ENCODE measurements at places on chromosomes 7 and 10.

- peak; percentile 69 for DNase-seq
Measured at GRCh38 chr10:50605269-50605950, 18.3 kb downstream of the SGMS1 start.

GRCh38 chr10:63365976-63366765, 99.6 kb downstream of the JMJD1C start:
- no peak for DNase-seq

GRCh38 chr10:1107679-1108078, 51.5 kb downstream of the WDR37 start:
- DNase-seq = no peak

DNA sequence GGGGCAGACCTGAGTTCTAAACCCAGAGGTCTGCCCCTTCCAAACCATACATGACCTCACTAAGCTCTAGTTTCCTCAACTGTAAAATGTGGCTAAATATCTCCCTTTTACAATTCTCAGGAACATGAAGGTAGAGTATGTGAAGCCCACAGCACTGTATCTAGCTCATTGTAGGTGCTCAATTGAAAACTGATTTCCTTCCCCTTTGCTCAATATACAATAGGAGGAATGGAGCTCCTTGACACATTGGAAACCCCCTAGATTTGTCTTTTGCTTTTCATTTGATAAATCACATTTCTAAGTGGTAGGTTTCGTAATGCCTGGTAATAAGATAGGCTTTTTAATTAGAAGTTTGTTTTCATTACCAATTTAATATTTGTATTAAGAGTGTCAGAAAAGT, 153.3 kb downstream of the ARID5B start:
- DNase-seq = no peak

- no peak for DNase-seq
Measured at GRCh38 chr7:28378574-28379149, 33.7 kb upstream of the CREB5 start.

- DNase-seq = no peak
Measured at GRCh38 chr10:26628395-26628794, 69.1 kb upstream of the PDSS1 start.

DNA sequence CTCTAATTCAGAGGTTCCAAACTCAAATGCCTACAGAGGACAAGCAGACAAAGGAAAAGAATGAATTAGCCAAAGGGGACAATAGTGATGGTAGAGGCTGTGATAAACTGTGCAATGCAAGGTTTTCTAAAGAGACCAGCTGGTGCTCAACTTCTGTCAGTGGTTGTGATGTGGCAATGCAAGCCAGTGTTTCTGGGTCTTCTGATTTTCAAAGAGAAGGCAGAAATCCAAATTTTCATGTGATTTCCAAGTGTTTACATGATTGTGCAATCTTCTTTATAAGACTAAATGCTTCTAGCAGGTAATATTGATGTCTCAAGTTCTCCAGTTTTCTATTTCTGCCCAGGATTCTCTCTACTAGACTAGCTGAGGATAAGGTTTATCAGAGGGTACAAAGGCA, 135.9 kb downstream of the PCDH15 start:
- no peak for DNase-seq

- no peak for DNase-seq
Measured at GRCh38 chr10:76430061-76430645, 998.7 kb downstream of the LRMDA start.

DNA sequence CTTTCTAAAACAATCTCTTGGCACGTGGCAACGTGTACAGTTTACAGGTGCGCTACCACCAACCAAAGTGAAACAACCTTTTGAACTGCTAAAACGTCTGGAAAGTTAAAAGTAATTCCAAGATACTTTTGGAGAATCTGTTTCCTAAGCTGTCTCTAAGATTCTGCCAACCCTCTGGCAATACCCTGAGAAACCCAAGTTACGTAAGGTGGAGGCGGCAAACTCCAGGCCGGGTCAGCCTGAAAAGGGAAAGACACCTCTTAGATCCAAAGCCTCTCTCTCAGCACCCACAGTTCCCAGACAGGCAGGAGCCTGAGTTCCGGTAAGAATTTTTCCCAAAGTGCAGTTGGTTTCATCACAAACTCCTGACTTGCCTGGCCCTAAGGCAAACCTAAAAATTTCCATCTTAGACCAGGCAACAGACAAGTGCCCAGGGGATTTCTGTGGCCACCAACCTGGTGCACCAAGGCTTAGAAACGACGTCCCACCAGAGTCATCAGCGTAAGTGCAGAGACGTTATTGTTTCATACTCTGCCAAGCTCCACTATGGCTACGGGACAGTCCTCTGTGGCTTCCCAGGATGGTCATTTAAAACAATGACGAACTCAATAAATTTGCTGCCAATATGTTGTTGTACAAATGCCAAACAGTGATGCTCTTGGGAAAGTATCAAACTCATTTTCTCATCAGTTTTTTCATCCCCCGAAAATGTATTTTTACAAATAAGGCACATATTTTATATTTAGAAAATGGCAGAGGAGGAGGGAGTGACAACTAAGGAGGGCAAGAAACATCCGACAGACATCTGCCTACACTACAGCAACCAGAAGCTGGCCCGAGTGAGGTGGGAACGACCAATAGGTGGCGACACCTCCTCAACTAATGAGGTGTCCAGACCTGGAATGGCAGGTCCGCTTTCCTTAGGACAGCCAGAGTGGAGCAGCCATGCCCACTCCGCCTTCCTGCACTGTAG, 205.8 kb upstream of the FRMD4A start:
- peak; percentile 25 for DNase-seq

DNA sequence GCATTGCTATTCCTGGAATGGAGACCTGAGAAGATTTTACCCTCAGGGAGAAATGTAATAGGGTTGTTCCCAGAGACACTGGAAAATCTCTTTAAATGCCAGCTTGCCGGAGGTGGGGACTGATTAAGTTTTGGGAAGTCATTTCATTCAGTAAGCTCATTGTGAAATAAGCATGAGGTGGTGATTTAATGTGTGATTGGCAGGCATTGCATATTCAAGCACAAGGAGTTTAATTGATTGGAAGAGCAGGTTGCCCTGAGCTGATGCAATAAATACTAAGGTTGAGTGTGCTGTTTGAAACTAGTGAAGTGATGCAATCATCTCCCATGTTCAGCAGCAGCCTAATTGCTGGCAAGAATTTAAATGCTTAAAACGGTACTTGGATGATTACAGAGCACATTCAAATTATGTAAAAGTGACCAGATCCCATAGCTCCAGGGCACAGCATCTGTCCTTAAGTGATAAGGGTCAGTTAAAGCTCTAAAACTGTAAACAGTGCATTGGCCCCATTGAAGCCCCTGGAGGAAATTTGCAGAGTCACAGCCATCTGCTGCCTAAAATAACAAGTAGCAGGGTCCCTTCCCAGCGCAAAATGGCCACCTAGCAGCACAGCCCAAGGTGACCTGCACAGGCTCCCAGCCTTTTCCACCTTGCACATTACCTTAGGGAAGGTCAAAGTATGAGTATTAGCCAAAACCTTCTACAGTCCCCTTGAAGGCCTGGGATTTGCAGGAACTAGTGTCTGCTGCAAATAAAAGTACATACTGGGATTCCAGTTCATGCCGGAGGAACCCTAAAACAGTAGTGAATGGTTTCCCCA, 92.1 kb downstream of the CCDC71L start:
- no peak for DNase-seq

DNA sequence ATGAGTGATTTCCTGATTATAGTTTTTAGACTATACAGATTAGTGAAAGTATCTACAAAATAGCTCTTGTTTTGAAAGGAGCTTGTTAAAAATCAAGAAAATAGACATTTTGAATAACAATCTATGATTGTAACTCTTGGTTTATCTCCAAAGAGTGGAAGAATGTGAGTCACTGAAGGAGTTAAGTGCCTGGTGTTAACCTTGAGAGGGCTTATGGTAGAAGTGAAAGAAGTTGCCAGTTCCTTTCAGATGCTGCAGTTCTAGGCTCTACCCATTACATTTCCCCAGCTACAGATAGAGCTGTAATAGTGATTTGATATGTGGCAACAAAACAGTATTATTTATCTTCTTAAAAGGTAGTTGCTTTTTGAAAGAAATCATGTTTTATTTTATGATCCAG, 12.7 kb downstream of the NRBF2 start:
- DNase-seq = no peak

DNA sequence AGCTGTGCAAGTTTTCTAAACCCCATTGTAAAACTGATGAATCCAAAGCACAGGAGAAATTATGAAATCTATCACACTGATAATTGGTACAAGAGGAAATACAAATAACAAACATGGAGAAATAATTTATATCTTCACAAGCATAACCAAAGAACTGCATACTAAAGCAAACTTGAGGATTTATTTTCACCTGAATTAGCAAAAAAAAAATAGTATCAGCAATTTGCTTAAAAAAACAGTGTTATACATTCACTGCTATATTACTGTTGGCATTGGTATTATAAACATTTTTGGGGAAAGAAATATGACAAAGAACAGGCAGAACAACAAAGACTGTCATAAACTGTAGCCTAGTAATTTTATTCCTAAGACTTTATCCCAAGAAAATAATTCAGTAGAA, 230.8 kb upstream of the NRP1 start:
- DNase-seq = no peak

GRCh38 chr7:24980534-24981170, 674 bp upstream of the OSBPL3 start:
- DNase-seq = no peak

DNA sequence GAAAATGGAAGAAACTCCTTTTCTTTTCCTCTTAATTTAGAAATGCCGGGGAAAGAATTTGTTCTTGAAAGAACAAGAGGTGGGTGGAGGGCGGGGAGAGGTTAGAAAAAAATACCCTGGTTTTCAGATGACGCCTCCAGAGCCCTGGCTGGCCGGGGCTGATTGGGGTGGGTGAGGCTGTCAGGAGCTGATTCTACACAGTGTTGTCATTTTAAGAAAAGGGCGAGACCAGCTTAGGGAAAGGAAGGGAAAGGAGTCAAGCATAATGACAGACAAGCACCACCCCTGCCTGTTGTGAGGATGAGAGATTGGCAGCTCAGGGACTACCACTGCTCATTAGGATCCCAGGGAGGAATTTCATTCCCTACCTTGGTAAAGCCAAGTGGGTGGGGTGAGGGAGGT, 9.9 kb upstream of the FAM180A start:
- DNase-seq = no peak

GRCh38 chr10:111200505-111201186, 123.8 kb downstream of the ADRA2A start:
- no peak for DNase-seq

DNA sequence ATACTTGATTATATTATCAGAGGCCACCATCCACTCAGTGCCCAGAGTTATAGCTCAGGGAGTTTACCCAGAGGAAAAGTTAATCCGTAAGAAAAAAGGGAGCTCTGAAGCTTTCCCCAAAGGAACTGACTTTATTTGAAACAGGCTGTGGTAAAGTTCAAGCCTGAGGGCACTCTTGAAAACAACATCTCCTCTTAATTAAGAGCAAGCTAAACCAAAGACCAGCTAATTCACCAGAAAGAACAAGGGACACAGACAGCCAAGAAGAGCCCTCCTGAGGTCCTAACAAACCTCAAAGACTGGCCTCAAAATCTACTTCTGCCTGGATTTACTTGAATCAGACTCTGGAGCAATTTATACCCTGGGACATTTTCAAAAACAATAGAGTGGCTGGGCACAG, 159.6 kb upstream of the CHST15 start:
- DNase-seq = no peak

- no peak for DNase-seq
Measured at GRCh38 chr10:17788646-17789045, 20.5 kb upstream of the MRC1 start.

GRCh38 chr10:4643471-4643870, 182.5 kb upstream of the AKR1E2 start:
- no peak for DNase-seq

DNA sequence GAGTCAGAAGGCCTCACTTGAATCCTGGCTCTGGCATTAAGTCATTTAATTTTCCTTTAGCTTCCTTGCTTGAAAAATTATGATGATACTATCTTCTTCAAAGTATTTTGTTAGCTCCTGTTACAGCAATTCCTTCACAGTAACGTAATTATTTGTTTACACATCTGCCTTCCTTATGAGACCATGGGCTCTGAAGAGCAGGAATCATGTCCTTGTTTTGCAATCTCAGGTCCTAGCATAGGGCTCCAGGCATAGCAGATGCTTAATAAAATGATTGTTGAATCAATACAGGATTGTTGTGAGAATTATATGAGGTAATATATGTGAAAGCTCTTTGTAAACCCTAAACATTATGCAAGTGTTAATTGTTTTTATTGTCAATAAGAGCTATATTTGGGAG, 25.5 kb downstream of the KLHDC10 start:
- no peak for DNase-seq

DNA sequence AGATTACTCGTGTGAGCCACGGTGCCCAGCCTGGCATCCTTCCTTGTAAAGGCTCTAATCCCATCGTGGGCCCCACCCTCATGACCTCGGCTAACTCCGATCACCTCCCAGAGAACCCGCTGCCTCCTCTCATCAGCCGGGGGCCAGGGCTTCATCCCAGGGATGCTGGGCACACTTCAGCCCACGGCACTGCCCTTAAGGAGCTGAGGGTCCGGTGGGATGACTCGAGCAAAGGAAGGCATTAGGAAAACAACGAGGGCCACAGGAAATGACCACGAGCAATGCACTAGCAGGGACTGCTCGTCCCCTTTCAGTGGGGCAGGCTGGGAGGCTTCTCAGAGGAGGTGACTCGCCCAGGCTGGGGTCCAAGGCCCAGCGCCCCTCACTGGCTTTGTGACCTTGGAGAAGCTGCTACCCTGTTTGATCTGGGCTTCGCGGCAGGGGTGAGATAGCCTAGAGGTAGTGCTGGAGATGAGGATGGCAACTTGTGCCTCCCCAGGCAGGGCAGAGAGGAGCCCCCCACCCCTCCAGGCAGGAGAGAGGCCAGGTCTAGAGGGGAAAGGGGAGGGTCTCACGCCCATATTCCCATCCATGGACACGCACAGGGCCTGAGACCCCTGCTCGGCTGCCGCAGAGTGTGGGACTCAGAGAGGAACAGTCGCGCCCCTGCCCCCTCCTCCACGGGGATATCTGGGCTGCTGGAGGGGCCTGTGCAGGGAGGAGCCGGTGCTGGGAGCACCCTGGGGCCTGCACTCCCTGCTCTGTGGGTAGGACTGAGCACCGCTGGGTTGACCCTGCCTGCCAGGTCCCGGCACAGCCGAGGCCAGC, 26.8 kb downstream of the ELFN1 start:
- DNase-seq = no peak

DNA sequence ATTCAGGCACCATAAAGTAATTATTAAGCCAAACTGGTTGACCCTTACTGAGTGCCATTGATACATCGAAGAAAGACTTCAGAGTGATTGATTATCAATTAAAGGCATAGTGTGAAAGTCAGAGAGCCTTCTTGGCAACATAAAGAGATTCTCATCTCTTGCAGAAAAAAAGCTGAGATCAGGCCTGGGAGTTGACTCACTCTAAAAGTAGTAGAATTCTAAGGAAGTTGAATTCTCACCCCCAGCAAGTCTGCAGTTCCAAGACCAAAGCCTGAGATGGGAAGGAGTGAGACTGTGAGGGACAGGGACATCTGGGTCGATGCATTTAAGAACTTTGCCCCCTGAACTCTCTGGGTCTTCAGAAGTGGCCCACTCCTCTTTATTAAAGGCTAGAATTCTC, 21.6 kb upstream of the ERCC6 start:
- DNase-seq = no peak

GRCh38 chr10:63683223-63683622, 162.0 kb downstream of the REEP3 start:
- DNase-seq = no peak

All from SW 1271 (cell line).